ENCODE measurements at places on chromosomes 7 and 10. TPM values are rescaled to one million over a fixed set of nuclear protein-coding genes. Genes with fewer than 3 reads are reported as not detected.

Gene CCDC3
- total RNA-seq = not detected

Gene BMI1
- 19.4 TPM for total RNA-seq

Gene NPY
- total RNA-seq = not detected

Gene SEPHS1
- total RNA-seq = 127 TPM

Gene SHTN1
- not detected for total RNA-seq

Gene FIS1
- total RNA-seq = 102 TPM

Gene TUBB8
- not detected for total RNA-seq

Gene PGAM2
- 1.1 TPM for total RNA-seq

Gene CRHR2
- not detected for total RNA-seq

Gene CDK6
- total RNA-seq = 35.5 TPM

Gene FOXI2
- total RNA-seq = not detected
